ENCODE measurements at places on chromosomes 4 and X.

DNA sequence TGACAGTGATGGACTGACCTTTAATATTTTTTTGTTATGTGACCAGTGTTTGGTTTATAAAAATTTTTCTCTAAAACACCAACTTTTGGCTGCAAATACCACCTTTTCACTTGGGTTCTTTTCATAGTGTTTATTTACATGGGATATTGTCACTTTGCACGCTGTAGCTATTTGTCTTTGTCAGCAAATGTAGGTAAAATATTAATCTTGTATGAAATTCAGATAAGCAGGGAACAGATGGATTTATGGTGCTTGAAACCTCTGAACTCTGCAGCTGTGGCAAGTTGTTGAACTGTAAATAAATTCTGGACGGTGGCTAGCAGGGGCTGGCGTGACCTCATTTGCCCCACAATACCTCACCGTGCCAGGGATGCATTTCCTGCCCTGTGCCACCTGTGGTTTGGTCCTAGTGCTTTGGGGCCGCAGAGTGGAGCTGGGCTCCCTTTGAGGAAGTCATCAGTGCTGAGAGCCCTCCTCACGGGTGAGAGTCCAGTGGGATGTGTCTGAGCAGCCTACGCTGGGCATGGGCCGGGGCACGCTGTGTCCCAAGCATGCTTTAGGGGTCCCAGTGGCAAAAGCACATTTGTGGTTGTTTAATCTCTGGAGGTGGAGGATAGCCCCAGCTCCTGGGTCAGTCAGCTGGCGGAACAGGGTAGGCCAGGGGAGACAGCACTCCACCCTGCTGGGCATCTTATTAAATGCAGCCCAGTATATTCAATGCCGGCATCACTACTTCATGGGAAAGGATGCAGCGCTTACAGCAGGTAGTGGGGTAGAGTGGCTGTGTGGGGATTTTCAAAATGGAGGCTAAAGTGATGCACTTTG lies 108.6 kb downstream of the TBL1X start:
- DNase-seq, result no peak

DNA sequence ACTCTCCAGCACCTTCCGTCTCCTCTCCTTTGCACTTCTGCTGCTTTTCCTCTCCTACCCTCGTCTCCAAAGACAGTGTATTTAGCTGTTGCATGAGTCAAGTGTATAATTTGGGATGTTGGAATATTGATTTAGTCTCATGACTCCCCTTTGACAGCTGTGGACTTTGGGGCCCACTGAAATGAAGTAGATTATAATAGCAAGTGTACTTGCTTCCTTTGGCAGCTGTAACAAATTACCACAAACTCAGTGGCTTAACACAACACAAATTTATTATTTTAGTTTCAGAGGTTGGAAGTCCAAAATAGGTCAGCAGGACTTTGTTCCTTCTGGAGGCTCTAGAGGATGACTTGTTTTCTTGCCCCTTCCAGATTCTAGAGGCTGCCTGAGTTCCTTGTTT lies 29.5 kb upstream of the MSL3 start:
- no peak for DNase-seq

DNA sequence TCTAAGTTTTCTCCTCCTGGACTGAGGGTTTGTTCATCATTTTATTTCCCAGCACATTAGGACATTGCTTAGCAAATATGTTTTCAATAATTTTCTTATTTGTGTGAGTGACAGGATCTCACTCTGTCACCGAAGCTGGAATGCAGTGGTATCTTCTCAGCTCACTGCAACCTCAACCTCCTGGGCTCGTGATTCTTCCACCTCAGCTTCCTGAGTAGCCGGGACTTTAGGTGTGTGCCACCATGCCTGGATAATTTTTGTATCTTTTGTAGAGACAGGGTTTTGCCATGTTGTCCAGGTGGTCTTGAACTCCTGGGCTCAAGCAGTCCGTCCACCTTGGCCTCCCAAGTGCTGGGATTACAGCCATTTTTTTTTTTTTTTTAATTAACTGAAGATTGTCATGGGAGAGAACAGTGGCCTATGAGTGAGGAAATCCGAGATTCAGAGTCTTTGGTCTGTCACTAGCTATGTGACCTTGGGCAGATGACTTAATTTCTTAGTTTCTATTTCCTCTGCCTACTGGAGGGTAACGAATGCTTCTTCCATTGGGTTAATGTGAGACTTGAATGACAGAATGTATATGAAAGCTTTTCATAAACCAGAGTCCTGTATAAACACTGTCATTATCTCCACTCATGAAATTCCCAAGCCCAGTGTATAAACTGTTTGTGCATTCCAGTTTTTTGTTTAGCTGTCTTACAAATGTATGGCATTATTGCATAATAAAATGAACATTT lies 23.9 kb downstream of the MOB1B start:
- DNase-seq, result no peak

DNA sequence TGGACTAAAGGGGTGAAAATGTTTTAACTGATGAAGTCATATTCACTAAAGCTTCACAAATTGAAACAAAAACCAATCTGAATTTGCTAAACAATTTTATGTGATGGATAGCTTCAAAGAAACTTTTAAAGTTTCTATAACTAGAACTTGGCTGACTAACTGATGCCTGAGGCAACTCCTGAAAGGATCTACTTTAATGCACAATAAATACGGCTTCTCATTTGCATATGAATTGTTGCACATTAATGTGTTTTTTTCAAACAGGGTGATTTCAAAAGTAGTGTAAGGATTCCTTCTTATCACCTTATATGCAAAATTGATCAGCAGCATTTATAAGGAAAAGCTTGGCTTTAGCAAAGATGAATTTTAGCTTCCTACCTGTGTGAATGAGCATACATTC lies 58.4 kb upstream of the ATOH1 start:
- DNase-seq, result no peak

DNA sequence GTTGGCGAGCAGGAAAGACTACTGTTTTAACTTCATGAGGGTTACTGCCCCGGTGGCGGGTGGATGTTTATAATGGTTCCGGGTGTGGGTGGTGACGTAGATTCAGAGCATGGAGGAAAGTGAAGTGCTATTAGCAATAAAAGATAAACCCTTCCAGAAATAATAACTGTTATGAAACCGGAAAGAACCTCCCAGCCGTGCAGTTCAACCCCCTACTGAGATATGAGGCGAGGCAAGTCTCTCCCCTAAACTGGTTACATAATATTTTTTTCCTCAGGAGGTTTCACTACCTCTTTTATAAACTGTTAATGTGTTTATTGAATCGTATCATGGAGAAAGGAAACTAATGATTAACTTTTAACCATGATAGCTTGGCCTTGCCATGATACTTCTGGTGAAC lies 33.9 kb upstream of the STIM2 start:
- peak; percentile 77 for DNase-seq

DNA sequence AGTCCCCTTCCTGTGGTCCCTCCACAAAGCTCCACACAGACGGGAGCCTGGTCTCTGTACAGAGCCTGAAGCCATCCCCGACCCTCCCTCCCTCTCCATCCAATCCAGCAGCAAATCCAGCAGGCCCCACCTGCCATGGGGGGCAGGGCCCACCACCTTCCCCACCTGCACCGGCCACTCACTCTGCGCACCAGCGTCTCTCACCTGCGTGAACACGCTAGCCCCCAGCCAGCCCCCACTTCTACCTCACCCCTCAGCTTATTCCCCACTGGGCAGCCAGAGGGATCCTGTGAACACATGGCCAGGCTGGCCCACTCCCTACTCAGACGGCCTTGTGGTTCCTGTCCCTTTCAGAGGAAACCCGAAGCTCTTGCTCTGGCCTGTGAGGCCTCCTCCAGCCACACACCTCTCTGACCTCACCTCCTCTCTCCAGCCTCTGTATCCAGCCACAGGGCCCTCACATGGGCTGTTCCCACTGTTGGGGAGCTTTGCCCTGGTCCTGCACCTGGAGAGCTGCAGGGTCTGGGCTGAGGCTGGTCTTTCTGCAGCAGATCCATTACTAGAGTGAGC lies 70.9 kb downstream of the WFS1 start:
- no peak for DNase-seq

DNA sequence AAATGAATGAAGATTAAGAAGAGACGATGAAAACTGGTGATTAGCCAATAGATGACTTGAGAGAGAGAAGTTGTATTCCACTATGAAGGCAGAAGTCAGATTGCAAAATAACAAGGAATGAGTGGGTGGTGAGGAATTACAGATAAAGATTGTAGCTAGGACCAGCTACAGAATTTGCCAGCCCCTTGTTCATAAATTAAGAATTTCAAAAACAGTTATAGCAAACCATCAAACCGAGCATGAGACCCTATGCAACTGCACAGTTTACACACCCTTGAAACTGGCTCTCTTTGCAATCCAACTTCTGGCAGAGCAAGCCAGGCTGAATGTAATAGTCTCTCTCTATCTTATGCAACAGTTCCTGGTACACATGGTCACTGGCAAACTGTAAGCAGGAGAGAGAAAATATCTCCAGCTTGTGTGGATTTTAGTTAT lies 35.2 kb downstream of the STAP1 start:
- no peak for DNase-seq
